ENCODE measurements at places on chromosomes 5 and 9.

DNA sequence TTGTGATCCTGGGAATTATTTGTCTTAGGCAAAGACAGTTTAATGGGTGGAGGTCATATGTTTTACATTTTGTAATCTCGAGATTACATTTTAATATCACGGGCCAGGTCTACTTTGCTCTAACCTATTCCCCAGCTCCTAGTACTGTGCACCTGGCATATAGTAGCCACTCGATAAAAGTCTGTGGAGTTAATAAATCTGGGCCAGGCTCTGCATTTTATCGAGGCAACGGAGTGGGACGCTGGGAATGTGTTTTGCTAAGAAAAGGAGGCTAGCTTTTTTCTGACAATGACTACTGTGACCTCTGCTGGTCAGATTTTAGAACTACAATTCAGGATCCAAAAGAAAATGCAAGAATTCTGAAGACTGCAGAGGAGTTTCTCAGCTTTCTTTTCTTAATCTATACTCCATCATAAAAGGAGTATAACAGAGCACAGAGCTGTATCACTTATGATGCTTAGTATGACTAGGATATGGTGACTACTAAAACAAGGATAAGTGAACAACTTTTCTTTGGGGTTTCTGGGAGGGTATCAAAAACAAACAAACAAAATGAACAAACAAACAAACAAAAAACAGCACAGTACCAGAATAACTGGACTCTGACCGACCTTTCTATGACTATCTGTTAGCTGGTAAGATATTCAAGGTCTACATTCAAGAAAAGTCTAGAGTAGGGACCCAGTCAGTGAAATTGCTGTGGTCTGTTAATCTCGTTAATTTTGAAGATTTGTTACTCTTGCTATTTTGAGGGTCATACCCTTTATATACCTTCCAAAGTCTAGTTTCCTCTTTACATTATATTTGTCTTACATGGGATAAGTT, 46.1 kb upstream of the CER1 start:
- no peak for DNase-seq

- no peak for DNase-seq
These were observed 372.3 kb downstream of the CTNND2 start for GRCh38 chr5:11531811-11532555.

DNA sequence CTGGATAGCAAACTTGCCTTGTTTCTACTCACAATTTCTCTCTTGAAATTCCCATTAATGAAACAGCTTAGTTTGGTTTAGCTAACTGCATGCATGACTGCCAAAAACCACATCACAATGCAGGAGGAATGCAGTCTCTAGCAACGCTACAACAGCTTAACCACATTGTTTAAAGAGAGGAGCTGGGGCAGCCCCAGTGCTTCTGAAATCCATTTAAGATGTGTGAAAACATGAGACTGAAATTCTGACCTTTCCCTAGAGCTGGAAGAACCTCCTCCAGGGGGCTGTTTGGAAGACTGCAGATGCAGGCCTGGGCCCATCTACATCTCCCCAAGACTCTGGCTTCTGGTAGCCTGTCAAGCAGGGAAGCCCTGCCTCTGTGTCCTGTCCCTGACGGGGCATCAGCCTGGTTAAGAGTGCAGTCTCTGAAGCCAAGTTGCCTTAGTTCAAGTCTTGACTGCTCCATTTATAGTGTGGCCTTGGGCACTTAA, 157.1 kb downstream of the ZNF462 start:
- DNase-seq: no peak

GRCh38 chr5:57784121-57784520, 301.5 kb upstream of the ACTBL2 start:
- no peak for DNase-seq

DNA sequence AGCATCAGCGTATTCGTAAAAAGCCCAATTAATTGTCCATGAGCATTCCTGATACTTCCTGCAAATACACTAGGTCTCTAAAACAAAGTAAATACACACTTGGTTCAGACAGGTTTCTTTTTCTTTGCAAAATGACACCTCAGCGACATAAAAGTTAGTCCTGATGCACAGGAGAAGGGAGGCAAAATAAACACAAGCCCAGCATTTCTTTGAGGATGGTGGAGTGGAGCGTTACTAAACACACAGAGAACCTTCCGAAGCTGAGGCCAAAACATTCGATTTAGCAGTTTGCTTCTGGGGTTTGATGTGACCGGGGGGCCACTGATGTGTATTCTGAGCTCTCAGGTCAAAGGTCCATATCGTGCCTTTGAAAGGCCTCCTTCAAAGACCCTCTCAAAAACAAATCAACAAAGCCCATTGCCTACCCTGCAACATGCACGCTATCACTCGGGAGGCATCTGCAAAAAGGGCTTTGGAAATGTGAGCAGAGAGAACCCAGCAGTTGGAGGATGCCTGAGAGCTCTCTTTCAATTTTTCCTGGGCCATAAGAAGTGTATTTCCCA, 268.4 kb upstream of the PANK3 start:
- no peak for DNase-seq

- DNase-seq: no peak
These were observed 1.2 kb upstream of the SQSTM1 start for GRCh38 chr5:179819296-179820126.

DNA sequence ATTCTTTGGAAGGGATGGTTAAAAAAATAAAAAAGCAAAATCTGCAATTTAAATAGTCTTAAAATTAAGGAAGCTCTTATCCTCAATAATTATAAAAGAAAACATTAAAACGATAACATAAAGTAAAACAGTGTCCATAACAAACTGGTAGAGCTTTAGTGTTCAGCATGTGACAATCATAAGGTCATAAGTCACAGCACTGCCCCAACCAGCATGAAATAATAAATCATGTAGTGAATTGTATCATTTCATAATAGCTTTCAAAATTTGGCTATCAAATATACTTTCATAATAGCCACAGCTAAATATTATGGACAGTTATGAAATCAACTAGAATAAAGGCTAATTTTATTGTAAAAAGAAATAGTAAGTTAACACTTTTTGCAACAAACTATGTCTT, 10.0 kb downstream of the NR3C1 start:
- no peak for DNase-seq

GRCh38 chr5:64612344-64612961, 77.8 kb upstream of the SHISAL2B start:
- DNase-seq: no peak

DNA sequence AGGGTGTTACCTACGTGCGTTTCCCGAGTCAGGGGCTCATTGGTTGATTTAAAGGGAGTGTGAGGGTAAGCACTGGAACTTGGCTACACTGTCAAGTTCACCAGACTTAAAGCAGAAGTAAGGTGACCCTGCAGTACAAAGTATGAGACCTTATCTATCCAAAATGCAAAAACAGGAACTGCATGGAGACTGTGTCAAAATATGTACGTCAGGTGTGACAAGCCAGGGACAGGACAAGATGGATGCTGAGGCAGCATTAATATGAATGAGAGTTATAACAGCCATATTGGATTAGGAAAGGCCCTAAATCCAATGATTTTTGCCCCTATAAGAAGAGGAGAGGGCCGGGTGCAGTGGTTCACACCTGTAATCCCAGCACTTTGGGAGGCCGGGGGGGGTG, 15.4 kb upstream of the SUSD3 start:
- DNase-seq: no peak

GRCh38 chr9:81886665-81887064, 41.6 kb upstream of the SPATA31D4 start:
- DNase-seq: no peak
